ENCODE measurements at places on chromosomes 12 and 14. TPM values are rescaled to one million over a fixed set of nuclear protein-coding genes. Genes with fewer than 3 reads are reported as not detected.

The SDR9C7 gene
- total RNA-seq, result not detected

DNA sequence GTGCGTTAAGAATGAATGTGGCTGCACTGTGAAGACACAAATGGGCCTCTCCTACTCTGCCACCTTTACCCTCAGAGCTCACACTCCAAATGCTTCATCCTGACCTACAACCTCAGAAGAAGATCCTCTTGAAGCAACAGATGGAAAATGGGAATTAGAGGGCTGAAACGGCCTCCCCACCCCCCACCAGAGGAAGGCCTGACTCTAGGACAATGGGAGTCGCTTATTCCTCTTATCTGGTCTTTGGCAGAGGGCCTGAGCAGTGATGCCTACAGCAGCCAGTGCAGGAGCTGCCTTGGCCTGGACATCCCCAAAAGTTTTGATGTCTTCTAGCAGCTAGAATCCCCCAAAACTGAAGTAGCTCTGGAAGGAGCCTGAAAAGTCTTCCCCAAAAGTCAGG lies 29.2 kb downstream of the BTBD7 start:
- H3K4me3 ChIP-seq, result no peak overlapping the region
- no peaks in the 10 kb centered on the region for H3K36me3 ChIP-seq
- H3K4me1 ChIP-seq, result no peaks in the 10 kb centered on the region
- H3K27ac ChIP-seq, result no peak overlapping the region

The CLEC2A gene
- not detected for total RNA-seq

DNA sequence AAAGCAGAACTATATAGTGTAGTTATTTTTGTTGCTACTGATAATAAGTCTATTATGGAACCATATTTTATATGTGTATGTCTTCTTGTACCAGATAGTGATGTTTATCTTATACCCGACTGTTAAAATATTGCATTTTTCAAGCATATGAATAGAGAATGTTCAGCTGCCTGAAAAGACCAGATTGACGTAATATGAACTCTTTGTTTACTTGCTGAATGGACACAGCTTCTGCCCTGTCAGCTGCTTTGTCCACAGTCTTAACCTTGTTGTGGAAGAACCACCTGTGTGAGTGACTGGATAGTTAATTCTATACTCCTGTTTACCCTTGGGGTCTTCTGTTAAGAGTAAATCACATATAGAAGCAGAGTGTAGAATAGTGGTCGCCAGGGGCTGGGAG lies 109.3 kb downstream of the LGR5 start:
- H3K27ac ChIP-seq, result no peak overlapping the region
- H3K4me3 ChIP-seq, result no peak overlapping the region
- no peaks in the 10 kb centered on the region for H3K36me3 ChIP-seq
- H3K27me3 ChIP-seq, result no peaks in the 10 kb centered on the region
- H3K4me1 ChIP-seq, result no peaks in the 10 kb centered on the region

The GARIN6 gene
- total RNA-seq, result not detected
